ENCODE measurements at places on chromosomes 16 and 17.

GRCh38 chr17:77375917-77376651 is 235.3 kb downstream of the SEC14L1 start:
- peak; percentile 58 for DNase-seq

DNA sequence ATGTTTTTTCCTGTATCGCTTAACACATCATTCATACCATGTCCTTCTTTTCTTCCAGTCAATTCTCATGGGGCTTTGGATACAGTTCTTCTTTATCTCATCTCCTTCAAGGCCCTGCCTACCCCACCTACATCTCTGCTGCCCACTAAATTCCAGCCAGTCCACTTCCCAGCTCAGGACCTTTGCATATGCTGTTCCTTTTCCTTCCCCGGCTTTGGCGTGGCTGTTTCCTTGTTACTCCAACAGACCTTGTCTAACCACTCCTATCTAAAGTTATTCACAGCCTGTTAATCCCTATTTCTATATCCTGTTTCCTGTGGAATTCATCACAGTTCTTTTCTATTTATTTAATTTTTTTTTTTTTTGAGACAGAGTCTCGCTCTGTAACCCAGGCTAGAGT is 6.6 kb upstream of the STAT3 start:
- no peak for DNase-seq

- no peak for DNase-seq
These were observed 394.8 kb downstream of the SLC39A11 start for GRCh38 chr17:72697602-72698146.

DNA sequence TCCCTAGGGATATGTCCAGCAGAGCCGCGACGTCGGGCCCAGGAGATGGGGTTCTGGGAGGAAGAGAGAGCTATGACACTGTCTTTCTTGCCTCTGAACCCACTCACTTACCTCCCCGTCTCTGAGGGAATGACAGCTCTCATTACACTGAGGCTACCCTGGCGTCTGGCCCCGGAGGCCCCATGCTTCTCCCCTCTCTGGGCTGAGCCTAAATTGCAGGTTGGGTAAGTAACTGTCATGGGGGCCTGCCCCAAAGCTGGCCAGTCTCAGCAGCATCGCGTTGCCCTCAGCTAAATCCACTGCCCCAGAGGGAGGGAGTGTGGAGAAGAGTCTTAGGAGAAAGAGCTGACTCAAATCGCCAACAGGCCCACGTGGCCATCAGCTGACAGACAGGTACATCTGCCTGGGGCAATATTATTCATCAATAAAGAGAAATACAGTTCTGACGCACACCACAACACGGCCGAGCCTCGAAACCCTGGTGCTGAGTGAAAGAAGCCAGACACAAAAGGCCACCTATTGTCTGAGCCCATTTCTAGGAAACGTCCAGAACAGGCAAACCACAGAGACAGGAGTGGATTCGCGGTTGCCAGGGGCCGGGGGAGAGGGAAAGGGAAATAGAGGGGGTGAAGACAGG is 156.4 kb downstream of the C16orf95 start:
- no peak for DNase-seq

DNA sequence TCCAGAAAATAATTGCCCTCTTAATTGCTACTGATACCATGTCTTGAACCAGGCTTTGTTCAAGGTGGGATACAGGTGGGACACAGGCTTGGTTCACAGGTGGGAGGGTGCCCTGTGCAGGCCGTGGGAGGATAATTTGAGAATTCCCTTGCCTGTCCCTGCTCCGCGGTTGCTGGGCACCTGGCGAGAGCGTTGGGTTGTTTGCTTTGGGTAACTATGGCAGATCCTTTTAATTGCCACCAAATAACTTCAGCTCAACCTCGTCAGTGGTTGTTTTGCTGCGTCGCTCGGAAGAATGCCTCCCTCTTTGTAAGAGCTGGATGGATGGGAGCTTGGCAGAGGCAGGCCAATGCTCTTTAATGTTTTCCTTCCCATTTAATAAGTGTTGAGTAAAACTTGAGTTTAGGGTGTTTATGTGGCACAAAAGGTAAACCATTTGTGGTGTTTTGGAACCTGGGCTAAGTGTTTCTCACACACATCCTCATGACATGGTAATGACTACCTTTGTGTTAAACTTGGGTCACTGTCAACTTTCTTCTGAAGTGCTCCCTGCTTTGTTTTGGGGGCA is 202.5 kb downstream of the MSI2 start:
- no peak for DNase-seq

DNA sequence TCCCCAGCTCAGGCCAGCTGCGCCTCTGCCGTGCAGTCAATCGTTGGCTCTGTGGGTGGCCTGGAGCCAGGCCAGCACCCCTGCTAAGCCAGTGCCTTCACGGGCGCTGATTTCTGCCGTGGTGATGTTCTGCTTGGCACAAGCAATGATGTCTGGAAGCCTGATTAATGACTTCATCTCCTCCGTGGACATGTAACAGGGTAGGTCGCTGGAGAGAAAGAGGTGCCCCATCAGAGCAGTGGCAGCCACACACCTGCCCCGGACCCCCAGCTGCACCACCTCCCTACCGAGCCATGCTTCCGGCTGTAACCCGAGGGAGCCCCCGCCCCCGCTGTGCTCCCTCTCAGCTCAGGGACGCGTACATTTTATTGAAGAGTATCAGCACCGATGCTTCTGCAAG is 1.9 kb downstream of the ARL16 start:
- DNase-seq, result no peak

- no peak for DNase-seq
These were observed 15.7 kb upstream of the RNF222 start for GRCh38 chr17:8413328-8413727.

DNA sequence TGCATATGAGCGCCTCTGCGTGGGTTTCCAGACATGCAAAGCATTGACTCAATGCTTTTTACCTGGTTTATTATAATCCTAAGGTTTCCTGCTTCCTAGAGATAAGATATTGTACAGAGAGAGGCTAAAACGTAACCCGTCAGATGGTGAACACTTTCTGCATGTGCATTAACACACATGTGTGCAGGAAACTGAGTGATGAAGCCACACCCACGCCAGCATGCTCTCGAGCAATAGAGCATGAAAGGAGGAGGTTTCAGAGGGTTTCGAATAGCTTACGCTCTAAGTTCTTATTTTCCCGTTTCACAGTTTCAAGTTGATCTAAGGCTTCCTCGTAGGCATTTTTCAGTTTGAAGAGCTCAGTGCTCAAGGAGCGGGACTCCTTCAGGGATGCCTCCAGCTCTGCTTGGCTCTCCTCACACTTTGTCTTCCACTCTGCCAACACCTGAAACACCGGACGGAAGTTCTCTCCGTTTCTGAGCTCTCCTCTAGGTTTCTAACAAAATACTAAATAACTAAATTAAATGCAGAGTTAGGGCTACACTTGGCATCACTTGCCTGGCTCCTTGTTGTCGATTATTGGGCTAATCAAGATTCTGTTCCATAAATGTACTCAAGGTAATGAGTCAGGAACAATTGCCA is 23.2 kb downstream of the MYH3 start:
- no peak for DNase-seq

DNA sequence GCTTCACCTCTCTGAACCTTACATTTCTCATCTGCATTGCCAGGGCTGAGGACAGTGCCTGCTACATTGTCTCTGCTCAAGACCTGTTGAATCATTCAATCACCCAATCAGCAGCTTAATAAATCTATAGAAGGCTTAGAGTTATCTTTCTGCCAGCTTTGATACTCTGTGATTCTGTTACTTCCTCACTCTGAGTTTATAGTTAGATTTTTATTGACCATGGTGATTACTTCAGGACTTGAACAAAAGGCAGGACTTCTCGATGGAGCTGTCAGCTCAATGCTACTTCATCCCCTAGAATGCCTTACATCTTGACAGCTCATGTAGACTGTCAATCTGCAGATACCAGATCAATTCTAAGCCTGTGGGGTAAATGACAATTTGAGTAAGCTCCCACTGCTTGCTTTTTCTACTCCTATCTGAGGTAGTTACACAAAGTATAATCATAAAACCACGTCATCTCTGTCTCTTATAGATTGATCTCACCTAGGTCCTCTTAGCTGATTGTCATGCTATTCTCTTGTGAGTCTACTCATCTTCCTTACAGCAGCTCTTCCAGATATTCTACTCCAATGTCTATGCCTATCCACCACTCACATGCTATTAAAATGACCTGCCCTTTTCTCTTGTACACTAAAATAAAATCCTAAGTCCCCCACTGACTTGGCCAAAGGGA is 318.3 kb upstream of the CA10 start:
- no peak for DNase-seq

- DNase-seq, result peak; percentile 35
These were observed 36.2 kb upstream of the TEKT3 start for GRCh38 chr17:15377616-15378015.

GRCh38 chr17:57108671-57109392 is 23.8 kb downstream of the AKAP1 start:
- DNase-seq, result no peak

DNA sequence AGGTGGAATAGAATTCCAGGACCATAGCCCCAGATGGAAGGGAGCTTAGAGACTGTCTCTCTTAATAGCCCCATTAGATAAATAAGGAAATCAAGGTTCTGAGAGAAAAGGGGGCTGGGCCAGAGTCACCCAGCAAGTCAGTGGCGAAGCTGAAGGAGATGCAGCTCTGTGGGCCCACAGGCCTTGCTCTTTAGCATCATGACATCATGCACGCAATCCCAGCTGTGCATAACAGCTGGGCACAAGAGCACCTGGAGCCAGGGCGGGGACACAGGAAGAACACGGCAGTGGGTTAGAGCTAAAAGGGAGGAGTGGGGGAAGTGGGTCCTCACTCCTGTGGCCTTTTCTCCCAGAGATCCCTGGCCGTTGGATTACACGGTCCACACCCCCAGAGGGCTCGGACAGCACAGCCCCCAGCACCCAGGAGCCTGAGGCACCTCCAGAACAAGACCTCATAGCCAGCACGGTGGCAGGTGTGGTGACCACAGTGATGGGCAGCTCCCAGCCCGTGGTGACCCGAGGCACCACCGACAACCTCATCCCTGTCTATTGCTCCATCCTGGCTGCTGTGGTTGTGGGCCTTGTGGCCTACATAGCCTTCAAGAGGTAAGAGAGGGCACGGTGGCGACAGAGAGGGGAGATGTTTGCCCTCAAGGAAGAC is 15.1 kb downstream of the NGFR start:
- DNase-seq, result no peak

- DNase-seq, result no peak
These were observed 21.6 kb downstream of the SPNS2 start for GRCh38 chr17:4520060-4520893.

DNA sequence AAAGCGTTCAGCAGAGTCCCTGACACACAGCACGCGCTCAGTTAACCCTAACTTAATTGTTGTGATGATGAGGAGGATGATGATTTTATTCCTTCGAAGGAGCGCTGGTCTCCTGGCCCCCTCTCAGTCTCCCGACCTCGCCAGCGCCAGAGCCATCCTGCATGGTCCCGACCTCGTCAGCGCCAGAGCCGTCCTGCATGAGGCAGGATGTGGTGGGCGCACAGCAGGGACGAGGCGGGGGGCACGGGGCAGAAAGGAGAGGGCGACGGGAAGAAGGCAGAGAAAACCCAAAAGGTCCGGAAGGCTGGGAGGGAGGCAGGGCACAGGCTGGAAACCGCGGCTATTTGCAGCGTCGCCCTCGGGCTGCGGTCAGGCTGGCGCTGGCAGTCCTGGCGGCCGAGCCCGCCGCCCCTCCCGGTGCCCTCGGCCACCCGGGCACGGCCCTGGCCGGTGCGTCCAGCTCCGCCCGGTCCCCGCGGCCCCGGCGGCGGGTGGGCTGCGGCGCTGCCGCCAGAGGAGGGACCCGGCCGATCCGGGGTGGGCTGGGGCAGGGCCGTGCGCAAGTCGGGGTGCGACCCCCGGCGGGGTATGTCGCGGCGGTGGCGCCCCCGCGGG is 3.0 kb upstream of the TAC4 start:
- DNase-seq, result no peak

GRCh38 chr17:59521465-59522126 is 43.8 kb upstream of the DHX40 start:
- peak; percentile 88 for DNase-seq

- no peak for DNase-seq
These were observed 39.4 kb downstream of the WDR45B start for GRCh38 chr17:82608816-82609215.

DNA sequence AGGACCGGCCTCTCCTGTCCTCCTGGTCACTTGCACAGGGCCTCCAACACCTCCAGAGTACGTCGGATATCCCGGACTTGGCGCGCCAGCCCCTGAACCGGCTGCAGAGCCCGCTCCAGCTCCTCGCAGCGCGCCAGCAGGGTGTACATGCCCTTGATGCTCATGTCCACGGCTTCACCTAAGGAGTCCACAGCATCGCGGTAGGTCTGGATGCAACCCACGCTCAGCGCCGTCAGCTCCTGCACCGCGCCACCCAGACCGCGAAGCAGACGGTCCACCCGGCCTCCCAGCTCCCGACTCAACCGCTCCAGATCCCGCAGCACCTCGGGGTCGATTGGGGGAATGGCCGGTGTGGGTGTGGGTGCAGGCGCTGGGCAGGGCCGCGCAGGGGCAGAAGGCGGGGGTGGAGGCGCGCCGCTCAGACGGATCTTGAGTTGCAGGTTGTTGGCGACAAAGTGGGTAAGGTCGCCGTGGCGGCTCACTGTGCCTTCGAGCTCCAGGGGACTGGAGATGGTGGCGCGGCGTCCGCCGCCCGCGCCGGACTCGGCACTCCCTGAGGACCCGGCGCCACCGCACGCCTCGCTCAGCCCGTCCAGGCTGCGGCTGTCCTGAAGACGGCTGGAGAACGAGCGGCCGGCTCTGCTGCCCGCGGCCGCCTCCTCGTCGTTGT is 804 bp downstream of the BORCS6 start:
- no peak for DNase-seq

- no peak for DNase-seq
These were observed 50.2 kb downstream of the ZCCHC14 start for GRCh38 chr16:87442581-87442966.

GRCh38 chr17:81398176-81398831 is 3.0 kb downstream of the BAHCC1 start:
- DNase-seq, result no peak

GRCh38 chr16:64669573-64669972 is 452.3 kb downstream of the CDH11 start:
- no peak for DNase-seq

DNA sequence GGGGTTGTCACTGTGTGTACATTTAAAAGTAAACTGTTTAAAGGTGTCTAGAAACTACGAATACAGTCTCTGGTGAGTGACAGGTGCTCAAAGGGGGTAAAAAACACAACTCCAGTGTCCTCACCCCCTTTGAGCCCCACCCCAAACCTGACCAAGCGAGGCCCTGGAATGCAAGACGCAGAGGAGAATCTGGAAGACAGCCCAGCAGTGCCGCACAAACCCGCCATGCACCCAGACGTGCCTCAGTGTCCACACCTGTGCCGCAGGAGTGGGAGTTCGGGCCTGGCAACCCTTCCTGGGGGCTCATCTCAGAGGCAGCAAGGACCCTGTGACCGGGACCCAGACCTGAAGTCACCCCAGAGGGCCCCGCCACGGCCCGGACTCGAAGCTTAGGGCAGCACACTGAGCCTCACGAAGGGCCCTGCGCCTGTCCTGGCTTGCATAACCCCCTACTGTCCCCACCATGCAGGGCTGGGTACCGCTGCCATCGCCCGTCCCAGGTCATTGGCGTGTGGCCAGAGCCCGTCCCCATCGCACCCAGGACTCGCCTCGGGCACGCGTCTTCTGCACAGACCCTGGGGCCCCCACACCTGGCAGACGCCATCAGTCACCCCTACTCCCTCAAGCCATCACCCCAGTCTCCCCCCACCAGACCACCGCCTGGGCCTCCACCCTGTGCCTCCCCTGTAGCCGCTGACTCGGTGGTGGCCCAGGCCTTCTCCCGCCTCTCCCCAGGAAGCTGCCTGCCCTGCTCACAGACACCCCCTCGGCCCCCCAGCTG is 33.0 kb upstream of the ZC3H18 start:
- DNase-seq, result no peak

Data from trophoblast cell (in vitro differentiated cells and primary cell).